ENCODE measurements at places on chromosomes 2 and 18.

DNA sequence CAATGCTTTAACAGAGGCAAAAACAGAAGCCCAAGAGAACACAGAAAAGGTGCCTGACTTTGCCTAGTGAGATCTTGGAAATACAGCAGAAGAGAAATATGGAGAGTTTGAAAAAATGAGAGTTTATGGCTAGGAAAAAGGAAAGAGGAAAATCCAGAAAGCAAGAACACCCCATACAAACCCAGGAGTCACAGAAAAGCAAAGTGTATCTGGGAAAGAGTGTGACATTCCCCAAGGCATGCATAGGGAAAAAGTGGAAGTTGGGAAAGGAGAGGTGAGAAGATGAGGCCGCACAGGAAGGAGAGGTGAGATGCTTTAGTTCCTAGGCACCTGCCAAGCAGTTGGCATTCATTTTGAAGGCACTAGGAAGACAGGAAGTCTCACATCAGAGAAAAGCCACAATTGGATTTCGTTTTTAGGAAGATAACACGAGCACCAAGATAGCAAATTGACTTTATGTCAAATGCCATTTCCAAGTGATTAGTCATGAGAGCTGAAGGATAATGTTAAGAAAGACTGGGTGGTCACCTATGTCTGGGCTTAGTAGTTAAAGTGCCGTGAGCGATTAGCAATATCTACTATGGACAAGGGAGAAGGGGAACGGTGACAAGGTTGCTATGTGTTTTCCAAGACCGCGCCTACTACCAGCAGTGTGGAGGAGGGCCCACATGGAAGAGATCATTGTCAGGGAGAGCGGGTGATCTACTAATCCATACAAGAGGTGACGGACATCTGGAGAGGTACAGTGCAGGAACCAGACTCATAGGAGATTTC, 224.1 kb upstream of the PARD3B start:
- DNase-seq = no peak

GRCh38 chr2:23519334-23519651, 134.3 kb downstream of the KLHL29 start:
- no peak for DNase-seq

- no peak for DNase-seq
Observed at GRCh38 chr2:145110668-145111356, 590.9 kb upstream of the ZEB2 start.

DNA sequence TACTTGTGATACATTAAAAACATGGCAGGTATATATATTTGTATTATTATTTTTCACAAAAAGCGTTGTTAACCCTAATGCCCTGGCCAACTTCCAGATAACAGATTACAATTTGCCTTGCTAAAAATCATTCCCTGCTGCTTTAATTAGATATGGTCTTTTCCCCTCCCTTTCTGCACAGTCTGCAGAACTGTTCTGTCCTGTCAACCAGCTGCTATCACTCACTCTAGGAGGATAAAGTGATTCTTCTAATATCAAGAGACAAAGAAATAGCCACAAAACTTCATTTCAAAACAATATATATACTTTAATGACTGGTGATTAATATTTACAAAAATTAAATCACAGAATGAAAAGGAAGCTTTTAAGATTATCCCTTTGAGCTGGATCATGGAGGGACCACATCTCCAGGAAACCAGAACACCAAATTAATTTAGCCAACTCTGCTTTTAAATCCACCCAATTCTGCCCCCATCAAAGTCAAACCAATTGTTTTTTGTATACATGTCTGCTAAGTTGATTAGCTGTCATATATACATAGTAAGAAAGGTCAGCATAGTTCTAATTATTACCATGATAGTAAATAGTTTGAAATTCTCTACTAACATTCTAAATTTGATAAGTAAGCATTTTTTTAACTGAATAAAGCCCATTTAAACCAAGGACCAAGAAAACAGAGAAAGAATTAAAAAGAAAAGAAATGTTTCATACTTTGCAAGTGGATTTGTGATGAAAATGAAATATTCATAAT, 55.7 kb downstream of the RND3 start:
- DNase-seq = no peak

- no peak for DNase-seq
Observed at GRCh38 chr2:33073018-33073417, 126.3 kb downstream of the LTBP1 start.

DNA sequence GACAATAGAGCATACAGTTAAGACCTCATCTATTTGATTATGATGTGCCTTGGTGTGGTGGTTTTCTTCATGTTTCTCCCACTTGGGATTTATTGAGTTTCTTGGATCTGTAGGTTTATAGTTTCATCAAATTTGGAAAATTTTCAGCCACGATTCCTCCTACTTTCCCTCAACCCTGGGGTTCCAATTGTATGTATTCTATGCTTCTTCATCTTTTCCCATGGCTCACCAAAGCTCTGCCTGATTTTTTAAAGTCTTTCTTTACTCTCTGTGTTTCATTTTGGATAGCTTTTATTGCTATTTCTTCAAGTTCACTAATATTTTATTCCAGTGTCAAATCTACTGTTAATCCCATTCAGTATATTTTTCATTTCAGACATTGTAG, 132.7 kb downstream of the CTIF start:
- DNase-seq = no peak

- no peak for DNase-seq
Observed at GRCh38 chr2:142981756-142982155, 104.3 kb downstream of the KYNU start.

DNA sequence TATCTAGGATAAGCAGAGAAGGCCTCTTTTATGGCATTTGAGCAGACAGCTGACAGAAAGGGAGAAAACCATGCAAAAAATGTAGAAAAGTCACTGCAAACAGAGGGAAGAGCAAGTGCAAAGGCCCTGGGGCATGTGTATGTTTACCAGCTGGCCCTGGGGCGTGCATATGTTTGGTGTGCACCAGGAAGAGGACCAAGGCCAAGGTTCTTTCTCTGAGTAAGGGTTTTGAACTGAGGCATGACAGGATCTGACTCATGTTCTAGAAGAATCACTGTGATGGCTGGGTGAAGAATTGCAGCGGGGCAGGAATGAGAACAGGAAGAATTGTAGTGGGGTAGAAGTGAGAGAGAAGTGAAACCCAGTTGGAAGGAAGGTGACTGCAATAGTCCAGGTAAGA, 69.6 kb downstream of the STEAP3 start:
- DNase-seq = no peak

GRCh38 chr2:173606619-173607248, 252.1 kb downstream of the CDCA7 start:
- no peak for DNase-seq

GRCh38 chr18:28690836-28691495, 514.0 kb upstream of the CDH2 start:
- no peak for DNase-seq

DNA sequence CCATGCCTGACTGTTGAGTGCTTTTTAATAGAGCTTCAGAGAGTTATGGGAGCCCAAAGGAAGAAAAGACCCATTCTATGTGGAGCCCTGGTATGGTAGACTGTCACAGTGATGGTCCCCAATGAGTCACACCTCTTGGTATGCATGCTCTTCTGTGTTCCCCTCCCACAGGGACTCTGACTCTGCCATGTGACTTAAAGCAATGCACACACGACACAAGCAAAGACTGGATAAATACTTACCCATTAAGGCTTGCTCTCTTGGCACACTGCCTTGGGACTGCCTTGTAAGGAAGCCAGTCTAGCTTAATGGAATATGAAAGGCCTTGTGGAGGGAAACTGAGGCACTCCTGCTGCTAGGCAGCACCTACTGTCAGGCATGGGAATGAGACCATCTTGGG, 16.7 kb upstream of the DTNB start:
- no peak for DNase-seq

DNA sequence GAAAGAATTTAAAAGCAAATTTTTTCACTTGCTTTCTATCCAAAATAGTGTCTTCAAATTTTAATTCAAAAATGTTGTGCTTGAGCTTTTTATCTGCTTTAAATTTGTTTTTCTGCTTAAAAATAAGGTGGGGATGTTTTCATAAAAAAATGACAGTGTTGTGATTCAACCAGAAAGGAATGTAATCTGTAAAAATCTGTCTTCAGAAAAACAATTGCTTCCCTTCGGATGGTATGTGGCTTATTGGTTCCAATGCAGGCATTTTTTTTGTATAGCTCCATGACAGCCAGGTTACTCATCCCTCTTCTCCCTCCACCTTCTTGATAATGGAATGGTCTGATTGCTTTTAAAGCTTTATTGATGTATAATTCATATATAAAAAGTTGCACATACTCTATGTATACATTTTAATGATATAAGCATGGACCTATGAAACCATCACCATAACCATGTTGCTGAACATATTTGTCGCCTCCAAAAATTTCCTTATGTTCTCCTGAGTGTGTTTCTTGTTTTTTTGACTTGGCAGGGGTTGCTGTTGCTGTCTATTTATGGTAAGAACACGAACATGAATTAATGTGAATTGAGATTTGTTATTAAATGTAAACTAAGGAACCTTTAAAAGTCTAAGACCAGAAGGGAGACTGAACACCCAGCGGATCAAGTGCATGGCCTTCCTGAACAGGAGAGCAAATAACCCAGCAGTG, 363.7 kb upstream of the SPHKAP start:
- DNase-seq = no peak
